GM18507 (cell line): ENCODE measurements at places on chromosomes 16 and 17.

GRCh38 chr17:4422864-4423263 is 10.9 kb upstream of the SPNS3 start:
- DNase-seq, result no peak

DNA sequence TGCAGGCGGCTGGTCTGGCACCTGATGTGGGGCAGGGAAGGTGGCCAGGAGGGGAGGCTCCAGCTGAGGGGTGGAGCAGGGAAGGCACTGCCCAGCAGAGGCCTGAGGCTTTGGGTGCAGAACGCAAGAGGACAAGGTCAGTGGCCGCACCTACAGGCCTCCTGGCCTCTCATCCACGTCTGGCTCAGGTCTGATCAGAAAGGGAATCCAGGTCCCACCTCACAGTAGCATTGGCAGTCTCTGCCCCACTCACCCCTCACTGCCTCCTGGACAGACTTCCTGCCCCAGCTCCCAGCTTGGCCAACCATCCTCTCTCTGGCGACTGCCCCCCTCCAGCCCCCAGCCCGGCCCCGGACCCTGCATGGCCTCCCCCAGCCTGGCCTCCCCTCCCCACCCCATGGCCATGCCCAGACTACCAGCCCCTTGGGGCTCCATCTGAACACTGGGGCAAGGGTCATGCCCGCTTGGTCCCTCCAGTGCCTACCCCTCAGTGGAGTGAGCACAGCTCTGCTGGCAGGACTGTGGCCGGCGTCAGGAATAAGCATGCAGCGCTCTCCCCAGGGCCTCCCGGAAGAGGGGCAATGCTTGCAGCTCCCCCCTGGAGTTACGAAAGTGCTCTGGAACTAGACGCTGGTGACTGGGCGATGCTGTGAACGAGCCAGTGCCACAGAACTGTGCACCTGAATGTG is 4.6 kb downstream of the UTS2R start:
- DNase-seq, result no peak

DNA sequence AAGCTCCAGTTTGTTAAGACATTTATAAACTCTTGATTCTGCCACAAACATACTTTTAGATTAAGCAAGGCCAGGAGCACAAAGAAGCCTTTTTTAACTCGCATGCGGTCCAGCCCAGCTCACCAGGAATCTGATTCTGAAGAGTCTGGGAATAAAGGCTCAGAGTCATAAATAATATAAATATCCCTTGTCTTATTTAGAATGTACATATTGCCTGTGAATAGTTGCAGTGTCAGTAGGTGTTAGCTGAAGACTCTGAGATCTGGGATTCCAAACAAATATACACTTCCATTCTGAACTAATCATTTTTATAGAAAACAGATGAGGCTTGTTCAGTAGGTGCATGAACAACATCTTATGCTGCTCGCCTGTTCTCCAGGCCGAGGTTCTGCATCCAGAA is 59.1 kb upstream of the ELAC2 start:
- DNase-seq, result no peak

DNA sequence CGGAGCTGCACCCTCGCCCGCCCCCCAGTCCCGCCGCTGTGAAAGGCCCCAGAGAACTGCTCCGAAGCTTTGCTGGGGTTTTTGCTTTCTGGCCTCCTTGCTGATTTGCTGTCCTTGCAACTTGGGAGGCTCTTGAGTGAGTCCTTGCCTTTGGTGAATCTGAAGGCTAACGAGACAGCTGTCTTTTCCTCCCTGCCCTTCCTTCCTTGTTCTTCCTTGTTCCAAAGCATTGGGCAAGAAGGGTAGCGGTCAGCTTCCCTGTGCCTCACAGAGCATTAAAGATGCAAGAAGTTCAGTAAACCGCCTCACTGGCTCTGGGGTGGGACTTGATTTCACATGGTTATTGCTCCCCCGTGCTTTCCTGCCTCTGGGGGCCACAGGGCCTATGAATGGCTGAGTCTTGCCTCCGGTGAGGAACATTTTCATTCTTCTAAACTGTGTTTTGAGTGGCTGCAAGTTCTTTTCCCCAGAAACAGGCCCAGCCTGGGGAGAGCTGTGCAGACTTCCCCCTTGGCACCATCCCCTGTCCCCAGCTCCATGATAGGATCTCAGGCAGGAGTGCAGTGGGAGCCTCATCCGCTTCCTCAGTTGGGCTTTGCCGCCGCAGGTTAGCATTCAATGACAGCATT is 1.4 kb downstream of the YPEL2 start:
- no peak for DNase-seq

GRCh38 chr16:59748531-59748930 is 1014.4 kb upstream of the GOT2 start:
- no peak for DNase-seq

- no peak for DNase-seq
Measured at GRCh38 chr17:65174974-65175373, 37.8 kb downstream of the RGS9 start.

GRCh38 chr17:80036715-80037477 is 454 bp downstream of the CCDC40 start:
- DNase-seq, result no peak

GRCh38 chr17:51154176-51154575 is 817 bp downstream of the NME1 start:
- DNase-seq, result no peak

DNA sequence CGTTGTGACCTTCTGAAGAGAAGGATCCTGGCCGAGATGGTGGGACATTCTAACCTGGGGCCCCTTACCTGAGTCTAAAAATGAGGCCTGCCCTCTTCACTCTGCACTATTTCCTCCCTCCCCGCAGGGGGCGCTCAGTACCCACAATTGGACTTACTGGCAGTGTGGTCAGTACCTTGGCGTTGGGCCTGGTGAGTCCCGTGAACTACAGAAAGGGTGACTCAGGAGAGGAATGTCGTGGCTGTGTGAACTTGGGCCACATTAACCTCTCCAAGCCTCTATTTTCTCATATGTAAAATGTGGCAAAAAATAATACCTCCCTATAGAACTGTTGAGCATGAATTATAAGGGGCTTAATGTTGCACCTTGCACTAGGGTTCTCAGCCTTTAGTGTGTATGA is 3.9 kb downstream of the RSAD1 start:
- peak; percentile 49 for DNase-seq
